ENCODE measurements at places on chromosomes 12 and 14. TPM values are rescaled to one million over a fixed set of nuclear protein-coding genes. Genes with fewer than 3 reads are reported as not detected.
A peak's percentile ranks its signal among the peaks of the same experiment; 100 is the strongest.

DNA sequence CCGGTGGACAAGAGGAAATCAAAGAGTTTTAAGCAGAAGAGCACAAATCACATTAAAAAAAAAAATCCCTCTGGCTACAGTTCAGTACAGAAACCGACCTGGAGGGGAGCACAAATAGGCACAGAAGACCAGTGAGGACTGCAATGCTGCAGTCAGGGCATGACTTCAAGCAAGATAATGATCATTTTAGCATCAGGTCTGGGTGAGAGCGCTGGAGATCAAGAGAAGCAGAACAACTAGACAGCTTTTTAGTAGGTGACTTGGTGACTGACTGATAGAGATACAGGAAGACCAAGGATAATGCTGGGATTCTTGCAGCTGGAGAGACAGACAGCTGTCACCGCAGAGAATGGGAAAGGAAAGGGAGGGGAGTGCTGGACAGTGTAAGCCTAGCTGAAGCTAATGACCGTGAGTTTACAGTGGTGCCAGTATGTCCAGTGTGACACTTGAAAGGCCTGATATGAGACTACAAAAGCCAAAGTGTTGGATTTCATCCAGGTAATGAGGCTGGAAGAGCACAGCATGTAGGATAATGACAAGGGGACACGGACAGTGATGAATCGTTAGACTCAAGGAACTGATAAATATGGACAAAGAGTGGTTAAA lies 5.6 kb downstream of the NFYB start:
- DNase-seq, result no peak

- DNase-seq, result no peak
Measured at GRCh38 chr14:61080591-61081010, 99.6 kb downstream of the SLC38A6 start.

DNA sequence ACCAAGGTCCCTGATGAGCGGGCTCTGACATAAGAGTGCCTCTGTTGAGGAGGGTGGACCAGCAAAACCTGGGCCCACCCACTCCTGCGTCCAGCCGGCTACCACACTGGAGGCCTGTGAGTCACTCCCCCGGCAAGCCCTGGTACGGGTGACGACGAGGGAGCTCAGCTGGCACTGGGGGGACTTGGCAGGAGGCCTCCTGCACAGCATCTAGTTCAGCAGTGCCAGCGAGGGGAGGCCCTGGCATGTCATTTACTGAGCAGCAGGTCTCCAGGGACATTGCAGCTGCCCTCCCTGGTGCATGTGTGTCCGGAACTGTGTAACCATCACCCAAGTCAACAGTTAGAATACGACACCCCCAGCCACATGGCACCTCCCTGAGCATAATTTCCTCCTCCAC lies 24.4 kb downstream of the CD9 start:
- peak; percentile 76 for DNase-seq

GRCh38 chr14:94592457-94592856 lies 11.2 kb downstream of the SERPINA5 start:
- no peak for DNase-seq

BAG5 gene
- total RNA-seq, result 17.9 TPM

WSCD2 gene
- 0.21 TPM for total RNA-seq
